ENCODE measurements at places on chromosomes 1 and 21.

- DNase-seq, result no peak
Observed at GRCh38 chr1:94821636-94822305, 1.6 kb downstream of the SLC44A3 start.

GRCh38 chr1:81731989-81732388, 68.7 kb upstream of the ADGRL2 start:
- no peak for DNase-seq

GRCh38 chr1:229582011-229582694, 23.6 kb upstream of the ABCB10 start:
- DNase-seq, result no peak

DNA sequence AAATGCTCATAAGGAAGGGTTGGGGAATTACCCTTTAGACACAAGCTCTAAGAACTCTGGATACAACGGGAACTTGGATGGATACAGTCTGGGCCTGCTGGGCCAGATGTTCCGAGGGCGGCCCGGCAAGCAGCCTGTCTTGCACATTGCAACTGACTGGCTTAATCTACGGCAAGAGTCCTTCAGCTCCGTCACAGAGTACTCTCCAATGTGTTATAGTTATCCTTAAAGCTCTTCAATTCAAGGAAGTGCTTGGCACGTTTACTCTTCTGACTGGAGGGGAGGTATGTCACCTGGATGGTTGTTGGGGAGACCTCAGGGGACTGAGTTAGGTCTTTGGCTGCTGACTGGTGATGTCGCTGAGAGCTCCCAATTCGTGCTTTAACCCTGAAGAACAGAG, 1.1 kb upstream of the CFAP141 start:
- DNase-seq, result no peak

- no peak for DNase-seq
Observed at GRCh38 chr21:45130324-45130774, 56.0 kb downstream of the ADARB1 start.

Data from GM12892 (cell line).